ENCODE measurements at places on chromosomes 12 and 14.

DNA sequence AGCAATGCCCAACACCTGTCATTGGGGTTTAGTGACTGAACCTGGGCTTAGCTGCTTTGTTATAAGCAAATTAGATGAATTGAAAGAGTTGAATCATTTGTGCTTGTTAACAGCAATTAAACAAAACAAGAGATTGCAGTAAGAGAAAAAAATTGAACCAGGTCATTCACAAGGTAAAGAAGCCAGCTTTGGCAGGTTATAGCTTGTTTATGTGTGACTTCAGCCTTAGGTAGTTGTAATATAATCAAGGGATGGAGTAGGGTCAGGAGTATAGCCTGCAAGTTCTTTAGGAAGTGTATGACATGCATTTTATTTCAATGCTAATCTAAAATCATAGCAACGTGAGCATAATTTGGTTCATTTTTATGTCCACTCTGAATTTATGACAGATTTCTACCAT is 63.4 kb upstream of the PLEKHG3 start:
- no peak for DNase-seq

DNA sequence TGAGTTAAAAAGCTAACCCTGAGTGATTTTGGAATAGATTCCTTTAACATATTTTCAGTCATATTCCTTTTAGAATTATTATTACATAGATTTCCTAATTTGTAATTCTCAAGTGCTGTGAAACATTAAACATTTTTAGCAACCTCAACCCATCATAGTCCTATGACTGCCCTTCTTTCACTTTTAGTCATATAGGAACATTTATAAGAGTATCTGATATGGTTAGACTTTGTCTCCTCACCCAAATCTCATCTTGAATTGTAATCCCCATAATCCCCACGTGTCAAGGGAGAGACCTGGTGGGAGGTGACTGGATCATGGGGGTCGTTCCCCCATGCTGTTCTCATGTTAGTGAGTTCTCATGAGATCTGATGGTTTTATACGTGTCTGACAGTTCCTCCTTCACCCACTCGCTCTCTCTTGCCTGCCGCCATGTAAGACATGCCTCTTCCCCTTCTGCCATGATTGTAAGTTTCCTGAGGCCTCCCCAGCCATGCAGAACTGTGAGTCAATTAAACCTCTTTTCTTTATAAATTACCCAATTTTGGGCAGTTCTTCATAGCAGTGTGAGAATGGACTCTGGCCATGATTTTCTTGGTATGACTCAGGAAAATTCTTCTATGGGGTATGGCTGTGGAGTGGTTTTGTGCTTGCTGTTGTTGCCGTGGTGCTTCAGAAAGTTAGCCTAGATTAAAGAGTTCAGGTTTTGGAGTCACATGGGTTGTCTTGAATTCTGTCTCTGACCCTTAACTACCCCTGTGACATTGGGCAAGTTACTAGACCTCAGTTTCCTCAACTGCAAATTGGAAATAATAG is 83.9 kb downstream of the FUT8 start:
- no peak for DNase-seq

DNA sequence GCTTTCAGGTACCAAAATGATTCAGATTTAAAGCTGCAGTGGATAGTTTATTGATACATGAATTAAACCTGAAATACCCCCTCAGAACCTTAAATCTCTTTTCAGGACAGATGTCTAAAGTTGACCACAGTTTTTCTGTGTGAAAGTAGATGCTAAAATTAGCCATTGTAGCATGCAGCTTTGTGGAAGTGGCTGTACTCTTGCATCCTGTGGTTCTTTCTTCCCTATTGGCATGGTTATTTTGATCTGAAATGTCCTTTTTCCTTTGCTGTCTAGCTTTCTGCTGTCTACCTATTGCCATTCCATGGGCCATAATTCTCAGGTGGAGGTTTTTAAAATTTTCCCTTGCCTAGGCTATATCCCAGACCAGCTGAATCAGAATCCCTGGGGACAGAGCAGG is 455.6 kb downstream of the ZFP36L1 start:
- DNase-seq: no peak

GRCh38 chr12:59040656-59041055 is 120.4 kb upstream of the LRIG3 start:
- DNase-seq: no peak

DNA sequence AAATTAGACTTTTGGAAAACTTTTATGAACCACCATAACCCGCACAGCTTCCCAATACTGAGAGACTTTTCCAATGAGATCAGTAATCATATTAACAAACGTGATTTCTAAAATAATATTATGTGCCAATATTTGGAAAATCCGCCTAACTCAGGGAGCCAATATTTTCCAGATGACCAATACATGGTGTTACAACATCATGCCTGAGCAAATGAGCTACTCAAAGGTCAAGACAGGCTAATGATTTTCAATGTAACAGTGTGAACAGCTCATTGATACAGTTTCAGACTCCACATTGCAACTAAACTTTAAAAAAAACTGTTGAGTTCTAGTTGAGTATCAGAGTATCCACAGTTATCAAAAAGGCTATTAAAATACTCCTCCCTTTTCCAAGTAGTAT is 46.8 kb downstream of the RNF34 start:
- no peak for DNase-seq

DNA sequence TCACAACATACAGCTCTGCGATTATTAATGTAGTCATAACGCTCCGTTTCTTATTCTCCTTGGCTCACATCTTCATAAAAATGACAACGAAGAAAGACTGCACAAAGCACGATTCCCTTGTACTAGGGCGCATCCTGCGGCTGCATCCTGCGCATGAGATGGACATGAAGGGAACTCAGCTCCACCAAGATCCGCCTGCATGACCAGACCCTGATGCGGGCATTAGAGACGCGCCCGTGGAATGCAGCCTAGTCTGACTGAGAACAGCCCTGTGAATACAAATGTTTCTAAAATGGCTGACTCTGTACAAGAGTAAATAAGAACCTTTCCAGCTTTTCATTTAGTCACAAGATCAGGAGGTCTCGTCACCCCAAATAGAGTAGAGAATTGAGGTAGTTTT is 422.2 kb downstream of the NOVA1 start:
- DNase-seq: no peak
